Psoas muscle (tissue), 8 donors: ENCODE measurements at places on chromosomes 6 and 20. TPM values are rescaled to one million over a fixed set of nuclear protein-coding genes. Genes with fewer than 3 reads are reported as not detected.

DNA sequence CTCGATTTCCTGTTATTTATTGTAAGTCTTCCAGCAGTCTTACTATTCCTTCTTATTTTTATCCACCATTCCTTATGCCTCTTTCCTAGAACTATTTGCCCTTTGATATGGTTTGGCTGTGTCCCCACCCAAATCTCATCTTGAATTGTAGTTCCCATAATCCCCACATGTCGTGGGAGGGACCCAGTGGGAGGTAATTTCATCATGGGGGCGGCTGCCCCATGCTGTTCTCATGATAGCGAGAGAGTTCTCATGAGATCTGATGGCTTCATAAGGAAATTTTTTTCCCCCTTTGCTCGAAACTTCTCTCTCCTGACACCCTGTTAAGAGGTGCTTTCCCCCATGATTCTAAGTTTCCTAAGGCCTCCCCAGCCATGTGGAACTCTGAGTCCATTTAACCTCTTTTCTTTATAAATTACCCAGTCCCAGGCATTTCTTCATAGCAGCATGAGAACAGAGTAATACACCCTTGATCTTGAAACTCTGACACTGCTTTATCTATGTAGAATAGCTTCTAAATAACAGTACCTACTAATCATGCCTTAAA, 48.8 kb downstream of the PLN start:
- DNase-seq: no peak

- DNase-seq: no peak
These were observed 13.2 kb upstream of the SALL4 start for GRCh38 chr20:51815383-51816076.

DNA sequence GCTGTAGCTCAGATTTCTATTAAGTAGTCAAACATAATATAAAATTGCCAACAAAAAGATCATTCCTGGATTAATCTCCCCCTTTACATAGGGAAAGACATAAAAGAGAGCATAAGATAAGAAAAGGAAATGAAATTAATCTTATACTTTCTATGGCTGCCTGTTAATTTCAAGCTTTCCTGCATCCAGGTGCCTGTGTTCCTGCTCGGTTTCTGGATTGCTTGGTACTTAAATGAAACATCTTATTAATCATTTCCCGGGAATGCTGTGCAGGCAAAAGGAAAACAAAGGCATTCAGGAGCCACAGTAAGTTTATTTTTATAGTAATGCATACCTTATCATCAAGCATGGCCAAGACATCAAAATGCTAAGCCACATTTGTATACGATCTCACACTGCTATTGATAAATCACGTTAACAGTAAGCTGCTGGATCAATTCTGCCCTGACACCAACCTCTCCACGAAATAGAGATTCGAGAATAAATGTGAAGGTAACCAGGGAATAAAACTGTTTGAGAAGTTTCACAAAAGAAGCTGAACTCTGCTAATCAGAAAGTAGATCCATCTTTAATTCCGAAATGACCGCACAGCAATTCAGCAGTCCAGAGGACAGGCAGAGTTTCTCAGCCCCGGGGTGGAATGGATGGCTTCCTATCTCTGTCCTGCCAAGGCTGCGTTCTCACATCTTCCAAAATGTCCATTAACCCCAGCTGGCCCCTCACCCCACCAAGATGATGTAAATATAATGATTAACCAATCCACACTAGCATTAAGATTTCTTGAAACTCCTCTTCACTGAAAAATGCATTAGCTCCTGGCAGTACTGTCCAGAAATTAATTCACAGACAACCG, 32.6 kb upstream of the APCDD1L start:
- DNase-seq: no peak

PBOV1 gene
- total RNA-seq: not detected

DNA sequence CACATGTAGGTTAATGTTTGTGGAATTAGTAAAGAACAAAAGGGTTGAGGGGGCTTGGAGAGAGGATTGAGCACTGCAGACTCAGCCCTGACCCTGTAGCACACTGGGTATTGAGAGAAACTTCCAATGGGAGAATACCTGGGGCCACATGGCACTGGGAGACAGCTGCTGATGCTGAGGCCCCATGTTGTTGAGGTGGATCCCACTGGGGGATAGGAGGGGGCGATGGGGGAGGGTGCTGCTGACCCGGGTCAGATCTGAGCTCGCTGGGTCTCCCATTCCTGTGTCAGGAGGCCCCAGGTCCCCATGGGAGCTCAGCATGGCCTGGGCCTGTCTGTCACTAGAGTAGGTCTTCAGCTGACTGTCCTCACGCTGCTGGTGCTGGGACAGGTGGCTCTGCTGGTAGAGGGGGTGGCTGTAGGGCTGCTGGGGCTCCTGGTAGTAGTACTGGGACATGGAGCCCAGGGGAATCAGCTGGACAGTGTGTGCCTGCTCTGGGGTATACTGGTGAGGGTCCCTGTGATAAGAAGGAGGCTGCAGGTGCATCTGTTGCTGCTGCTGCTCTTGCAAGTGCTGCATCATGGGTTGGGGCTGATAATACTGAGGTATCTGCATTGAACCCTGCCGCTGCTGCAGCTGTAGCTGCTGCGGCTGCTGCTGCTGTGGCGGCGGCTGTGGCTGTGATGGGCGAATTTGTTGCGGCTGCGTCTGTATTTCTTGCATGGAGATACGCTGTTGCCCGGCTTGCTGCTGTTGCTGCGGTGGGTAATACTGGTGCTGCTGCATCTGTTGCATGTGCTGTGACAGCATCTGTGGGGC, 50.6 kb upstream of the MRPS10 start:
- no peak for DNase-seq

DNA sequence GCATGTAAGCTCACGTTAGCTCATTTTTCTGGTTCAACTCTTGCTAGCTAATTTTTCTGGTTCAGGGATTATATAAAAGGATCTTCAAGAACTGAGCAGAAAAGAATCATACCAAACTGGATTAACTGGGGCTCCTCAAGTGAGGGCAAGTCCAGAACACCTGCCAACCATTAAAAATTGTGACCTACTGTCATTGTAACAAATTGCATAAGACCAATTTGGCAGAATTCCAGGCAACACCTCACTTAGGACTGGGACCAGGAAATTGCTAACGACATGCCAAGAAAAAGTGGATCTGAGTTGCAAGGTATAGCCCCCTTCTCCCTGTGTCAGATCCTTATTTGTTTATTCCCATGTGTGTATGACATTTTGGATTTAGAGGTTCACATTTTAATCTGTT, 216.6 kb downstream of the HIVEP2 start:
- no peak for DNase-seq

DNA sequence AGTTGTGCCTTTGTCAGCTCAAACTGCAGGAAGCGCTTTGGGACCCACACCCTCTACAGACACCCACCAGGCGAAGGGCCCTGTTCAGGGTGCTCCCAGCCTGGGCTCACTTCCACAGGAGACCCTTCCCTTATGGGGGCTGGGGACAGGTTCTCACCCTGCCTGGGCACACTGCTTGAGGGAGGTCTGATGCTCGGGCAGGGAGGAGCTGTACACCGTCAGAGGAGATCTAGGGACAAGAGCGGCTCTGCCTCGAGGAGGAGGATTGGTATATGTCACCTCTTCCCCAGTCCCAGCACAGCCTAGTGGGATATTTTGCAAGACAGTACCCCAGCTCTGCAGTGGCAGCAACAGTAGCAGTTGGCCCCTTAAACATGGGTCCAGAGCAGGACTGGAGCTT, 26.9 kb downstream of the GJA10 start:
- no peak for DNase-seq

SYNDIG1 gene
- total RNA-seq: not detected

DNA sequence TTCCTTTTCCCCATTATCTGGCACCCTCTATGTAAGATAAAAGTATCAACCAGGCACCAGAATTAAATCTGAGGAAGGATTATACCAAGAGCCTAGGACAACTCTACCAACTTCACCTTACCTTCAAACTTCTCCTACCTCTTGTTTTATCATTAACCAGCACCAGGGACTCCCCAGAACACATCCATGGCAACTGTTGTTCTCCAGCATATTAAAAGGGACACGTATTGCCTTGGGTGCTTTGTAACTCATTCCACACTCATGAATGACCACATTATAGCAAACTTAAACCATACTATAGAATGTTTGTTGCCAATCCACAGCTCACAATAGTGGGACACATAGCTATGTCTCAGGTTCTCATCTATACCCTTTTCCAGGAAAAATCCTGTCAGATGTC, 11.9 kb upstream of the FBXL4 start:
- no peak for DNase-seq

GRCh38 chr6:2179950-2180349, 65.5 kb downstream of the GMDS start:
- no peak for DNase-seq

DNA sequence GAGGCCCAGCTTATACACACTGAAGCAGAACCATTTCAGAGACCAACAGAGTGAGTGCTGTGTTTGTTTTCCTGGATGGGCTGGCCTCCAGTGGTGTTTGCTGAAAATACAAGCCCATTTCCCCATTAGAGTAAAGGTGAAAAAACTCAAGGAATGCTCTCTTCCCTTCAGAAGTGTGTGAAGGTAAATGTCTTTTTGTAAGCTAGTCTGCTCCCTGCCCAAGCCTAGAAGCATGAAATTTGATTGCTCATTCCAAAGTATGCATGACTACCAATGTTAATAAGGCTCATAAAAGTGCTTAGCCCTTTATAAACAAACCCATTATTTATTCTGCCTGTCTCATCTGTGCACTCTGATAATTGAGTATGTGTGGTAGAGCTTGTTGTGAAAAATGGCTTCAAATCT, 59.1 kb downstream of the ADGRF1 start:
- no peak for DNase-seq

DNA sequence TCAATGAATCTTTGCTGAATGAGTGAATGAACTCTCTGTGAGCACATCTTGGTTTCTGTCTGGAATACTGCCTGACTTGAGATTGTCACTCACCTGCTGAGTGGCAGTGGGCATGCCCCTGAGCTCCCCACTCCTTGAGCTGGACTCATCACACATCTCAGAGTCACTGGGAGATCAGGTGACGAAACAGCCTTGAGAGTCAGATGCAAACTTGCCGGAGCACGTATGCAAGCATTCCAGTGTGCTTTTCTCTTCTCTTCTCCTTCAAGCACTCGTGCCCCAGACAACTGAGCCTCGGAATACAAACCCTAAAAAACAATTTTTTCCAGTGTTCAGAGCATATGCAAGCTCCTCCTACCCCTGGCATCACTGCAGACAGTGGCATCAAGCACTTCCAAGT, 9.4 kb upstream of the BMP7 start:
- DNase-seq: no peak

TRERF1 gene
- 0.63 TPM for total RNA-seq

DNA sequence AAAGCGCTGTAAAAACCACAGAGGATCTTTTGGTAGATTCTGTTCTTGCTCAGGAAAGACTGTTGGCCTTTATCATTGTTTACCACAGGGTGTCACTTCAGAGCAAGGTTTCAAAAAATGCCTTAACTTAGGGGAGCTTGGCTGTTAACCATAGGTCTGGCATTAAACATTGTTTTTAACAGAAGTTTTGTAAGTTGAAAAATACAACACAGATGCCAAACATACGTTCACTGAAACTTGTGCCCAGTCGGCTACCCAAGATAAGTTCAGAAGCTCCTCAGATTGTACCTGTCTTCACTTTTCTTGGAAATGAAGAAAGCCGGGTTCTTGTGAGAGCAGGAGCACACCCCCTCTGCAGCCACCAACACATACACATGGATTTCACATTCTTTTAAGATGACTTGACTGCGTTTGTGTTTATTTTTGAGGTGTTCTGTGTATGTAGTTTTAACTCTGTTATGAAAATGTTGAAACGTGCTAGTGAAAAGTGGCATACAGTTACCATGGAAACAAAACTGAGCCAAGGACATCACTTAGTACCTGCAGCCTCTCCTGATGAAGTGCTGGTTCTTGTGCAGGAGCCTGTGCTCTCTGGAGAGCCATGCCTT, 64.9 kb downstream of the SYCP2L start:
- DNase-seq: no peak

ZSCAN31 gene
- total RNA-seq: 10.8 TPM

- no peak for DNase-seq
These were observed 525 bp downstream of the NCOA7 start for GRCh38 chr6:125791151-125791819.

DNA sequence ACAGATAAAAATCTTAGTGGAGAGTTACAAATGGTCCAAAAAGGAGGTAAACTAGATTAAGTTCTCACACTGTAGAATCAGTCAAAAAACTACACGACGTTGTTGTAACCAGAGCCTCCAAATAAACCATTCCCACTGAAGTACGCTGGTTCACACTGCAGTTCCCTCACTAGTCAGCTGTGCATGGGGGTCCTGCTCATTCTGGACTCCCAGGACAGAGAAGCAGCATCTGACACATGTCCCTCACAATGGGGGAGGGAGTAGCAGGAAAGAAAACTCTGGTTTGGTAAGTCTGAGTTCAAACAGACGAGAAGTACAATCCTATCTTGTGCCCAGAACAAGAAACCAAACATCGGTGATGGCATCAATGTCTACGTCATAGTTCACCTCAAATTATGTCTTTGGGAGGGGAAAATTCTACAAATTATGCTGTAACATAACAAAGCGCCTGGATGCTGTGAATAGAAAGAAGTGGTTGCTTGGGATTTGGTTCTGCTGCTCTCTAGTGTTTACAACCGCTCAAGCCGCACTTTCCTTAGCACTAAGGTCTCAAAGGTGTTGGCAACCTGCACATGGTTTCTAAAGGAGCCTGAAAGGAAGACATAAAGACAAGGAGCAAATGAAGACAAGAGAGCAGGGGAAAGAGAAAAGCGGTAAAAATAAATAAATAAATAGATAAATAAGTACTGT, 208.0 kb downstream of the GMDS start:
- no peak for DNase-seq

GRCh38 chr6:41200296-41200900, 551 bp downstream of the TREML2 start:
- no peak for DNase-seq
